ENCODE measurements at places on chromosomes 12 and 14.

- no peak for DNase-seq
Measured at GRCh38 chr12:27434673-27435565, 11.6 kb upstream of the SMCO2 start.

- DNase-seq, result no peak
Measured at GRCh38 chr14:74583689-74584434, 28.2 kb downstream of the LTBP2 start.

- DNase-seq, result no peak
Measured at GRCh38 chr12:117564881-117565280, 203.5 kb upstream of the NOS1 start.

- no peak for DNase-seq
Measured at GRCh38 chr14:65446159-65446558, 33.6 kb downstream of the FUT8 start.

- peak; percentile 71 for DNase-seq
Measured at GRCh38 chr12:58877243-58877743, 43.0 kb downstream of the LRIG3 start.

DNA sequence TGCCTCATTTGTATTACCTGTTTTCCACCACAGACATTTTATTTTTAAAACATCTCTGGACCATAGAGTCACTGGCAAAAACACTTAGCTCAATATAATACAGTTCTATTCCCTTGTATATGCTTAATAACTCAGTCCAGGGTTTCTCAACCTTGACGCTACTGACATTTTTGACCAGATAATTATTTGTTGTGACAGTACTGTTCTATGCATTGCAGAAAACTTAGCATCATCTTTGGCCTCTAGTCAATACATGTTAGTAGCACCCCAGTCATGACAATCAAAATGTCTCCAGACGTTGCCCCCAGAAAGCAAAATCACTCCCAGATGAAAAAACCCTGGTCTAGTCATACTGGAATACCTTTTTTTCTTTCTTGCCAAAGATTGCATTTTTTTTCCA, 174.7 kb downstream of the TMEM132D start:
- DNase-seq, result no peak

GRCh38 chr14:53367644-53368026, 214.5 kb upstream of the DDHD1 start:
- peak; percentile 79 for DNase-seq

- DNase-seq, result peak; percentile 10
Measured at GRCh38 chr12:62530596-62530995, 64.0 kb downstream of the MON2 start.

All from AG09309 (cell line).